ENCODE measurements at places on chromosomes 3 and 15. TPM values are rescaled to one million over a fixed set of nuclear protein-coding genes. Genes with fewer than 3 reads are reported as not detected.

GRCh38 chr3:4376499-4376898 lies 73.3 kb downstream of the SETMAR start:
- peaks cover 22% of the 10 kb centered on the region for H3K36me3 ChIP-seq
- H3K27me3 ChIP-seq: no peaks in the 10 kb centered on the region
- peak; percentile 14 for DNase-seq
- no peak overlapping the region for H3K4me3 ChIP-seq

DNA sequence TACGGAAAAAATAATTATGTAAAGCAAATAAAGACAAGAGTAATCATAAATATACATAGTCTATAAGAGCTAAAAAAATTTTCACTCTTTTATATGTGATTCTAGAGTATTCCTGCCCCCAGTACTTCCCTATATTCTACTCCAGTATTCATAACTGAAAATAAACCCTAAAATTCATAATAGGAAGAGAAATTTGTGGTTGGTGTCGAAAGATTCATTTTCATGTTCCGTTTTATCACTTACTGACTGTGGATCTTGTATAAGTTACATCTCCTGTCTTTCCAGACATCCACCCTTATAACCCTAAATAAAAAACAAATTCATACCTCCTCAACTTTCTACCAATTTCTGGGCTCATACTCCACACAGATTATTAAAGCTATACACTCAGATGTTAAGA lies 16.0 kb upstream of the MBNL1 start:
- peaks cover 11% of the 10 kb centered on the region for H3K4me1 ChIP-seq
- H3K36me3 ChIP-seq: no peaks in the 10 kb centered on the region
- no peak overlapping the region for H3K27ac ChIP-seq
- no peak overlapping the region for H3K4me3 ChIP-seq
- no peak for DNase-seq

DNA sequence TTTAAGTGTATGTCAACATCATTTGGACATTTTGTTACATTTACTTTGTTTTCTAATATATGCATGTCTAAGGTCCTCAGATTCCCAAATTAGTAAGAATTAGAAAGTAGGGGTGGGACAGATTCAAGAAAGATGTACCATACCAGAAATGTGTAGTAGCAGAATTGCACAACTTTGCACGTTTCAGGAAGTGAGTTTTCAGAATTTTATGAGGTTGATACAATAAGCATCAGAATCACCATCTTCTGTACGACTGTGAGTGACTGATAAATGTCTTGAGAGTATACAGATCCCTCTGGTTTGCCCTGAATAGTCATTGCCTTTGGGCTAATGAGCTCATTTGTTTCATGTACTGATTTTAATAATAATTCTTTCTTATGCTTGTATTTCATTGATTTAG lies 9.3 kb downstream of the ARIH2 start:
- peaks cover 55% of the 10 kb centered on the region for H3K4me1 ChIP-seq
- H3K27ac ChIP-seq: peak overlapping the region; percentile 77
- H3K36me3 ChIP-seq: peaks cover 51% of the 10 kb centered on the region
- H3K27me3 ChIP-seq: peaks cover 2% of the 10 kb centered on the region

GRCh38 chr15:40155270-40155910 lies 5.5 kb upstream of the BUB1B start:
- H3K4me3 ChIP-seq: no peak overlapping the region
- peaks cover 2% of the 10 kb centered on the region for H3K27me3 ChIP-seq
- peaks cover 4% of the 10 kb centered on the region for H3K4me1 ChIP-seq
- H3K27ac ChIP-seq: no peak overlapping the region
- H3K36me3 ChIP-seq: no peaks in the 10 kb centered on the region

DNA sequence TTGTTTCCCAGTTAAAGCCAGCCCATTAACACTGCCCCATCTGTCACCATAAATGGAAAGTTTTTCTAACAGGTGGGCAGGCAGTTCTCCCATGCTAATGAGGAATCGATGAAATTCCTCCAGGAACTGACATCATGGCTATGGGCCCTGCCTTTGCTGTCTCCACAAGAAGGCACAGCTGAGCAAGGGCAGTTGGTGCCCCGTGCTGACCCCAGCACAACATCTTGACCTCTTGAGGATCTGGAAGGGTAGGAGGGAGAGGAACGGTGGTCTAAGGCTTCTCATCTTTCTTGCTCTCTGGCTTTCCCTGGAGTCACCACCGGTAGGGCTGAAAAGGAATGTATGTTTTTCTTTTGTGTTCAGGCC lies 46.7 kb downstream of the CHCHD6 start:
- no peak overlapping the region for H3K4me3 ChIP-seq
- H3K36me3 ChIP-seq: no peaks in the 10 kb centered on the region
- peaks cover 3% of the 10 kb centered on the region for H3K27me3 ChIP-seq
- H3K4me1 ChIP-seq: peaks cover 41% of the 10 kb centered on the region

GRCh38 chr15:31485911-31486461 lies 159.4 kb downstream of the KLF13 start:
- H3K27me3 ChIP-seq: peaks cover 15% of the 10 kb centered on the region
- H3K36me3 ChIP-seq: peaks cover 12% of the 10 kb centered on the region
- H3K4me1 ChIP-seq: peaks cover 36% of the 10 kb centered on the region
- no peak overlapping the region for H3K27ac ChIP-seq
- H3K4me3 ChIP-seq: no peak overlapping the region
- DNase-seq: peak; percentile 4

DNA sequence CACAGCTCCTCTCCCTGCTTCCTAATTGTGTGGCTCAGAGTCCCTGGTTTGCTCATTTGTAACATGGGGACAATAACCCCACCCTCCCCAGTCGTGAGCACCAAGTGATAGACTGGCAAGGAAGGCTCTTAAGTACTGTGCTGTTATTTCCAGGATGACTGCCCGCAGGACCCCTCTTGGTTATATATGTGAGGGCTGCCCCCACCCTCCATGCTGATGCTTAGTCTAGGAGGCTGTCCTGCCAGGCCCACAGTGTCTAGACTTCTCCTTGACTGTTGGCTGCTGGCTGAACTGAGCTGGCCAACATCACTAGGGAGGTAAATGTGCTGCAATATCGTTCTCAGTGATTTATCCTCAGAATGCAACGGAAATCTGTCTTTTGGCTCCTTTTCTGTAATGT lies 45.1 kb downstream of the RAB11A start:
- H3K36me3 ChIP-seq: no peaks in the 10 kb centered on the region
- 0 out of 2 replicates have a peak, but pooled peaks cover 8% of the 10 kb centered on the region for H3K4me1 ChIP-seq
- H3K27ac ChIP-seq: no peak overlapping the region
- H3K4me3 ChIP-seq: no peak overlapping the region

DNA sequence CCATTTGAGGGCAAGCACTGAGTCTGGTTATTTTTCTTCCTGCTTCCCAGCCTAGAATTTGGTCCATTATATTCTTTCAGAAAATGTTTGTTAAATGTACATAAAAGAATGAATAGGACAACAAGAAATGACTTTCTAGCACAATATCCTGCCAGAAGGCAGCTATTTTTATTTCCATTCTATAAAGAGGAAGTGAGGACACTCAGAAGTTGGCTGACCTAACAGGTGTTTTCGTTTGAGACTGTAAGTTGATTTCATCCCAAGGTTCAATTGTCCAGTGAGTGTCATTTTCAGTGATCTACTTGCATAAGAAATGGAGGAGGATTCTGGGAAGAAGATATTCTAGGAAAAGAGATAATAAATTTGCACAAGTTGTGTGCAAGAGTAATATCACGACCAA lies 191.9 kb upstream of the POU1F1 start:
- peaks cover 7% of the 10 kb centered on the region for H3K36me3 ChIP-seq
- H3K27me3 ChIP-seq: peaks cover 4% of the 10 kb centered on the region
- no peak overlapping the region for H3K27ac ChIP-seq
- H3K4me1 ChIP-seq: peaks cover 15% of the 10 kb centered on the region

- peaks cover 27% of the 10 kb centered on the region for H3K36me3 ChIP-seq
- DNase-seq: no peak
- peaks cover 31% of the 10 kb centered on the region for H3K4me1 ChIP-seq
- no peak overlapping the region for H3K4me3 ChIP-seq
Observed at GRCh38 chr15:80620931-80621330, 74.2 kb upstream of the ABHD17C start.

- no peak for DNase-seq
- H3K27me3 ChIP-seq: peaks cover 1% of the 10 kb centered on the region
- H3K27ac ChIP-seq: no peak overlapping the region
- peaks cover 16% of the 10 kb centered on the region for H3K36me3 ChIP-seq
- H3K4me3 ChIP-seq: no peak overlapping the region
Observed at GRCh38 chr15:28107904-28108275, 8.8 kb upstream of the OCA2 start.

DNA sequence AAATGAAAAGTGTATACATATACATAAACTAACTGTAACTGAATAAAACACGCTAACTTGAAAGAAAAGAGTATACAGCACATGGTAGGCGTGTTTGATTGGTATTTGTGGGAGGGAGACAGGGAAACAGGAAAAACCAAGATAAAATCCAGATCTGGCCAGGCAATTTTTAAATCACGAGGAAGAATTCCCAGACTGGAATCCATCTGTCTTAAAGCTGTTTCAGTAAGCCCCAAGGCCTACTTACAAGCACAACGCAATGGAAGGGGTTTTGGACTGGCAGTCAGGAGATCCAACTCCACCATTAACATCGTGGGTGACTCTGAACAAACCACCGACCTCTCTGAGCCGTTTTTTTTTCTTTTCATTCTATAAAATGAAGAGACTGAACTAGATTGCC lies 195.8 kb downstream of the OSBPL10 start:
- no peaks in the 10 kb centered on the region for H3K36me3 ChIP-seq
- no peaks in the 10 kb centered on the region for H3K27me3 ChIP-seq
- H3K27ac ChIP-seq: no peak overlapping the region
- DNase-seq: no peak
- no peak overlapping the region for H3K4me3 ChIP-seq

GRCh38 chr3:134366928-134367811 lies 7.1 kb downstream of the AMOTL2 start:
- peak; percentile 37 for DNase-seq
- H3K36me3 ChIP-seq: peaks cover 81% of the 10 kb centered on the region
- H3K27ac ChIP-seq: peak overlapping the region; percentile 95

DNA sequence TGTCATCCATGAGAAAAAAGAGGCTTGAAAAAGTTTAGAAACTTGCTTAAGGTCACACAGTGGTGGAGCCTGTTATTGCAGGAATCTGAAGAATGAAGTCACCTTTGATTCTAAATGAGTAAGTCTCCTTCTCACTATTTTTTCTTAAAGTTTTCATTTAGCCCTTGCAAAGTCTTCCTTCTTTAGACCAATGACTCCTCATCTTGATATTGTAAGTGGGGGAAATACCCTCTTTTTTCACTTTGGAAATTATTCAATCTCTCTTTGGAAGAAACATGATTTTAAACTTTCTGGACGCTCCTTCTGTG lies 787 bp upstream of the SLMAP start:
- peak; percentile 28 for DNase-seq
- H3K4me1 ChIP-seq: peaks cover 54% of the 10 kb centered on the region
- no peaks in the 10 kb centered on the region for H3K27me3 ChIP-seq
- peak overlapping the region; percentile 88 for H3K27ac ChIP-seq
- peaks cover 15% of the 10 kb centered on the region for H3K36me3 ChIP-seq

GRCh38 chr15:25682340-25682739 lies 180.8 kb downstream of the ATP10A start:
- DNase-seq: no peak
- no peak overlapping the region for H3K4me3 ChIP-seq
- no peak overlapping the region for H3K27ac ChIP-seq
- H3K27me3 ChIP-seq: no peaks in the 10 kb centered on the region
- H3K36me3 ChIP-seq: peaks cover 42% of the 10 kb centered on the region
- H3K4me1 ChIP-seq: peaks cover 29% of the 10 kb centered on the region

GRCh38 chr15:43872416-43873020 lies 45.7 kb downstream of the WDR76 start:
- no peak overlapping the region for H3K27ac ChIP-seq
- no peak overlapping the region for H3K4me3 ChIP-seq
- no peaks in the 10 kb centered on the region for H3K27me3 ChIP-seq
- no peaks in the 10 kb centered on the region for H3K36me3 ChIP-seq

DNA sequence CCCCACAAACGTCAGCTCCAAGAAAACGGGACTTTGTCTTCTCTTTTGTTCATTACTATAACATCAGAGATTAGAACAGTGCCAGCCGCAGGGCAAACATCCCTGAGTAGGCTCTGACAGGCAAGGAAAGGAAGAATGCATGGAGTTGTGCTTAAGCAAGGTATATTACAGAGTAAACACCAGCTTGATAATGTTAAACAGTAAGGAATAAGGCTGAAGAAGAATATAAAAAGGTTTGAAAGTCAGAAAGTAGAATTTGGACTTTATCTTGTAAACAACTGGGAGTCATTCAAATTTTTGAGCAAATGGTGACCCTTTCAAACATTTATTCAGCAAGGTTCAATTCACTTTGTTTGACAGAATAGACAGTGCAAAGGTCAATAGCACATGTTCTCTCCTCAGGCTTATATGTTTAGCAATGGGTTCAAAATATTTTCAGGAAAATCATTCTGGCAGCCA lies 11.0 kb downstream of the GABPB1 start:
- H3K4me1 ChIP-seq: peaks cover 8% of the 10 kb centered on the region
- no peak overlapping the region for H3K27ac ChIP-seq
- H3K36me3 ChIP-seq: peaks cover 3% of the 10 kb centered on the region
- DNase-seq: no peak

DNA sequence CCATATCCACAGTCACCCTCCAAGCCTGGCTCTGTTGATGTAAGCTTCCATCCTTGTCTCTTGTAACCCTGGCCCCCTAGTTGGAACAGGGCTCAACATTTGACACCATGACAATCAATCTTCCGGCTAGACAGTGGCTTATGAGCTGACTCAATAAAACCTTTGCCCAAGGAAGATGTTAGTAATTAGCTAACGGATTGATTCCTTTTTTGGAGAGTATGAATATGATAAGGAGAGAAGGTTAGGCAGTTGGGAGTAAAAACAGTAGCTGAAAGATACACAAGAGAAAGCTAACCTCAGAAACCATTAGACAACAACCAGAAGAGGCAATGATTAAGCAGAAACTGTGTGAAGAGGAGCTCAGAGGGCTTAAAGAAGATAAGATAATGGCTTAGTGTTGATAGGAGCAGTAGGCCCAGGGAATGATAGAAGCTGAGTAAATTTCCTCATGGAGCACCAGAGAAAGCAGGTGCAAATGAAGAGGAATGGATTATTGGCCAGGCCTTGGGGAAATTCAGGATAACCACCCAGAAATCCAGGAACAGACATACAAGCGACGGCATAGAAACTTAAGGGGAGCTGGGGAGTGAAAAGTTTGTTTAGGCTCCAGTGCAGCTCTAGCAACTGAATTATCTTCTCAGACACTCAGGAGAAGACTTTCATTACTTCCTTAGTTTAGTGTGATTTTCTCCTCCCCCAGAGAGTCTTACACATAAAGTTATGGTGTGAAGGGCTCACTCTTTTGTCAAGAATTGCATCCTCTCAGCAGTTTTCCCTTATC lies 7.8 kb upstream of the RFX7 start:
- H3K36me3 ChIP-seq: no peaks in the 10 kb centered on the region
- H3K4me3 ChIP-seq: no peak overlapping the region

Gene CHRNA7
- not detected for total RNA-seq

Gene GABRG3
- total RNA-seq: not detected

Gene MEX3B
- total RNA-seq: 4.8 TPM

Gene EBLN2
- total RNA-seq: 1.3 TPM

Gene ANKRD63
- total RNA-seq: not detected

All from HFFc6 (cell line).